ENCODE measurements at places on chromosomes 5 and 9.

- DNase-seq: no peak
Observed at GRCh38 chr9:117191504-117192261, 223.2 kb downstream of the ASTN2 start.

DNA sequence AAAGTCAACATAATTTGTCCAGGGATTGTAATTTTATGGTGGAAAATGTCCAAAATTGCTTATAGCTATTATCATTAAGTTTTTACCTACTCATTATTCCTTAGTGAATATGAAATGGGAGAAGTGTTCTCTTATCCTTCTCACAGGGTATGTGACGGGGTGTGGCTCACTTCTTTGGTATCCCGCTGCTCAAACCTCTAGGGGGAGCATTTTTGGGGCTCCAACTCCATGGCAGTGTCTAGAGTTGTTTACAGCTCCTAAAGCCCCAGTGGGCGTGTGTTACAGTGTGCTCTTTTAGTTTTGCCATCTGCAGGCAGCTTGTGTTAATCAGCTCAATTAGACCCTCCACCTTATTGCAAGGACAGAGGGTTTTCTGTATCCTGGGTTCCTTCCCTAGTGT, 89.4 kb downstream of the CDKN2A start:
- DNase-seq: no peak

DNA sequence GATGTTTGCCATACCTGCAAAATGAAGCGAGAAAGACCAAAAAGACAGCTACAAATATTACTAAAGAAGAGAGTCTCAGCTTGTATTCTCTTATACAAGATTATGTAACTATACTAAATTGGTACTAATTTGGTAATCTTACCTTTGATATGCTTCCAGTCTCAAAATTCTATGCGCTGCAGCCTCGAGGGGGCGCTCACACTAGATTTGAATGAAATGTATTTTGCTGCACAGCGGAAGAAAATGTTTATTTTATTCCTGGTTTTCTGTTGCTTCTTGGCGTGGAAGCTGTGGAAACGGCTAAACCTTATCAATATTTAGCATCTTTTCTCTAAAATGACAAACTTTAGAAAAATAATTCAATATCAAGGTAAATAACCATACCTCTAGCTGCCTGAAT, 267.0 kb upstream of the NUDT12 start:
- no peak for DNase-seq

DNA sequence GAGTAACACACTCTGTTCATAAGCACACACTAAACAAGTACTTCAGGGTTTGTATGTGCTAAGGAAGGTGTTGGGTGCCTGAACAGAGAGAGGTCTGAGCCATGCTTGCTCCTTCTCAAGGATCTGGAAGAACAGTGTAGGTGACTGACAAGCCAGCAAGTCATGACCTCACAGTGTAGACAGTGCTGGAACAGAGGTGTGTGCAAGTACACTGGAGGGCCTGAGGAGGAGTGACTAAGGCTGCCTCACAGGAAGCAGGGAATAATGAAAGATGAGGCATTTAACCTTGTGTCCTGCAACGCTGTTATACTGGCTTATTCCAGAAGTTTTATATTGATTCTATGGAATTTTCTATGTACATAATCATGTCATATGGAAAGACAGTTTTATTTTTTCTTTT, 83.9 kb downstream of the TMEM174 start:
- DNase-seq: no peak

GRCh38 chr9:136379401-136379800, 5.9 kb upstream of the CARD9 start:
- DNase-seq: no peak

DNA sequence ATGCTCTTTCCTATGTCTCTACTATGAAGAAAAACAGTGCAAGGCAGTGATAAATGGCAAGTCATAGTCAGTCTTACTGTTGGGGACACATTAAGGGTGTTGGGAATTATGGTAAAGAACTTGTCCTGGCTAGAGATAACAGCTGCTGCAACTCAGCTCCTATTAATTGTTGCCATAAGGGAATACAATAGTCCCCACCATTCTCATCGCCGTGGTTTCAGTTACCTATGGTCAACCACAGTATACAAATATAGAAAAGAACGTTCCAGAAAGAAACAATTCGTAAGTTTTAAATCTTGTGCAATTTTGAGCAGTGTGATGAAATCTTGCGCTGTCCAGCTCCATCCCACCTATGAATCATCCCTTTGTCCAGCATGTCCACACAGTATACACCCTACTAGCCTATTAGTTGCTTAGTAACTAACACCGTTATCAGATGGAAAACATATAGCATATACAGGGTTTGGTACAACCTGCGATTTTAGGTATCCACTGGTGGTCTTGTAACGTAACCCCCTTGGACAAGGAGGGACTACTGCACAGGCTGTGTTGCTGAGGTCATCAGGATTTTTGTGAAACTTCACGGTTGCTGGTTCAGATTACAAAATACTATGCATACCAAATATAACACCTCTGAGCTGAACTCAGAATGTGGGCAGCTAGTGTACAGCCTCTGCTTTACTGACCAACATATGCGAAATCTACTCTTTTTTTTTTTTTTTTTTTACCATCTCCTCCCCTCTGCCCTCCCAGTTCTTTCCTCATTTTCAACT, 53.5 kb downstream of the ZFR start:
- no peak for DNase-seq

DNA sequence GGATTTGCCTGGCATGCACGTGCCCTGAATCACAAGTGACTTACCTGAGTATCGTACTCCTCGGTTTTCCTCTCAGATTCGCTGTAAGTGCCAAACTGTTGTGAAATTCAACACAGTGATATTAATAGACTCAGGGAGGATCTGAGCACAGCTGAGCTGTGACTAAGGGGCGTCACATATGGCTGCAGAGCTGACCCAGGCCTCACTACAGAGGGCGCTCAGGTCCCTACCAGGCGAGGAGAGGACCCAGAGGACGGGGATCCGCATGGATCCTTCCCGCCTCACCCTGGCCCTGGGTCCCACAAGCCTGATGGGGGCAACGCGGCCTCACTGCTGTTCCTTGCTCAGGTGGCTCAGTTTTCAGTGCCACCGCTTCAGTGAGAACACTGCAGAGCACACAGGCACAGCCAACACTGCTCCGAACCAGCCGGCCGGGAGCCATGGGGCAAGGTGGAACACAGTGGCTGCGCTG, 20.1 kb downstream of the CLPTM1L start:
- no peak for DNase-seq

DNA sequence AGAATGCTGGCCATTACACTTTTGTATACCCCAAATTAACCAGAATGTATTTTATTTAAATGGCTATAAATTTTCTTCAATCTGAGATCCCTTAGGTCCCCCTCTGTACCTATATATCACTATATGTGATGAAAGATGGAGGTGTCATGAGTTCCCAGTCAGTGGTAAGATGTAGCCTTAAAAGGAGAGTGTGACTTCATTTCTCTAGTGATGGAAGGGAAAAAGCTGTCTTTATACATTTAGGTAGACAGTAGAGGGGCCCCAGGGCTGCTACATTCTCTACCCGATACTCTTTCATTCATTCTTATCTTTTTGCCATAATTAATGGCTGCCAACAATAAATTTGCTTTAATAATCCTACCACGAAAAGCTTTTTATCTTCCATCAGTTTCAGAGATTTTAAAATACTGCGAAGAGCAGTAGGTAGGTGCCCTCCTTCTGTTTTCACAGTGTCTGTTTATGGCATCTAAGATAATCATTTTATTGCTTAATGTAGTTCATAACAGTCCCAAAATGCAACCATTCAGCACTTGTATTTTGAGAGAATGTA, 301.3 kb downstream of the ZNF608 start:
- DNase-seq: no peak

DNA sequence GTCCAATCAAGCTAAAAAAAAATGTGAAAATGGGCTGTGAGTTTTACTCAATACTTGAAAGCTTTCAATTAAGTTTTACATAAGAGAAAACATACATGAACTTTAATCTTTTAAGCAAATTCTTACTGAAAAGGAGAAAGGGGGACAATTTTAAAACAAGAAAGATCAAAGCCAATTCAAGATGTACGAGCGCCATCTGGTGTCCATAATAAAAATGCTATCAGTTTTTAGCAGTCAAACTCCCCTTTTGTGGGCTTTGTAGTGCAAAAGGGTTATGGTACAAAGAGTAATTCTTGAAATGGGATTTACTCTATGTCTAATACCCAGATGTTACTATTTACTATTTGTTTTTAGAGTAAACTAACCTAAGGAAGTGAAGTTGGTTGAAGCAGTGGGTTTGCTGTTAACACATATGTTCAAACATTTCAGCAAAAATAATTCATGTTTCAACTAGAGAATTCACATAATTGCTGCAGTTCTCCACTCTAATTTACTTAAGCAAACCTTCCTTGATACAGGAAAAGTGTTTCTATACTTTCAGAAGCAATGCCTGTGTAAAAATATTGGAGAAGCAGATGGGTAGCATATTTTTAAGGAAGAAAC, 228.2 kb upstream of the TYRP1 start:
- no peak for DNase-seq

GRCh38 chr5:172078726-172079345, 72.4 kb upstream of the FBXW11 start:
- DNase-seq: no peak

DNA sequence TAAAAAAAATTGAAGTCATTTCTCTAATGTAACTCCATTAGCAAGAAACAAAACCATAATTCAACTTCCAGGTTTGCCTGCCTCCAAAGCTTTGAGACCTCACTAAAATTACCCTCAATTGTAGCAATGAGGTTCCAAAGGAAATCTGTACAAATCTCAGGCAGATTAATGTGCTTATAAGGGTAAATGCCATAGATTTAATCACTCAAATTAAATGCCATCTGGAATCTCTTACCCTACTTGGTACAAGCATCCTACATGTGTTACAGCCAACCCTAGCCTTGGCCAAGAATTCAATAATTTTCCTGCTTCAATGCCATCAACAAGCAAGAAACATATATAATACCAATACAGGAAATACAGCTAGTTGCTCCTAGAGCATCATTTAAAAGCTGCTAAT, 452.8 kb downstream of the RAB3C start:
- DNase-seq: no peak

DNA sequence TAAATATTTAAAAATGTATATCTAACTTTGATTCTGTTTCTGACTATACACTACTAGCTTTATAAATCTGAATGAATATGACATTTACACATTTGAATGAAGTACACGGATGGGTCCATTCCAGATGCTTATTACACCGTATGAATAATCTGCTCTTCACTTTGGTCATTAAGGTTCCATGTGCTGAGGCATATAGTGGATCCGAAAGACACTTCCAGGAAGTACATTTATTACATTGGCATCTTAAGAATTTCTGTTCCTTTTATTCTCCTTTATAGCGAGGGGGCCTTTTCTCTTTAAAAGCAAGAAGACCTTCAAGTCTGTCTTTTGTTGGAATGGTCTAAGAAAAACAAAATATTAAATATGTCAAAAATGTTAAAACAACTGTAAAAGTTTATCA, 147.6 kb downstream of the AUH start:
- no peak for DNase-seq

GRCh38 chr9:120434532-120434931, 145.4 kb downstream of the CDK5RAP2 start:
- DNase-seq: no peak

- DNase-seq: no peak
Observed at GRCh38 chr9:8713149-8713810, 913.7 kb upstream of the DMAC1 start.

Measured in activated T-cell treated with anti-CD3 and anti-CD28 coated beads, Interleukin-2, amount 50 U/mL, for 1 hour (primary cell).